Hindlimb muscle (tissue), 1 donor: ENCODE measurements at places on chromosomes 1 and 21. TPM values are rescaled to one million over a fixed set of nuclear protein-coding genes. Genes with fewer than 3 reads are reported as not detected.
A peak's percentile ranks its signal among the peaks of the same experiment; 100 is the strongest.

CYYR1 gene
- polyA plus RNA-seq: 16.7 TPM

SLC9C2 gene
- not detected for polyA plus RNA-seq

EPHX1 gene
- 37.4 TPM for polyA plus RNA-seq

TRIM58 gene
- 1.3 TPM for polyA plus RNA-seq

ZNF362 gene
- polyA plus RNA-seq: 35.1 TPM

SUSD4 gene
- 2.0 TPM for polyA plus RNA-seq

RSBN1 gene
- polyA plus RNA-seq: 14.1 TPM

TSACC gene
- 1.0 TPM for polyA plus RNA-seq

DNA sequence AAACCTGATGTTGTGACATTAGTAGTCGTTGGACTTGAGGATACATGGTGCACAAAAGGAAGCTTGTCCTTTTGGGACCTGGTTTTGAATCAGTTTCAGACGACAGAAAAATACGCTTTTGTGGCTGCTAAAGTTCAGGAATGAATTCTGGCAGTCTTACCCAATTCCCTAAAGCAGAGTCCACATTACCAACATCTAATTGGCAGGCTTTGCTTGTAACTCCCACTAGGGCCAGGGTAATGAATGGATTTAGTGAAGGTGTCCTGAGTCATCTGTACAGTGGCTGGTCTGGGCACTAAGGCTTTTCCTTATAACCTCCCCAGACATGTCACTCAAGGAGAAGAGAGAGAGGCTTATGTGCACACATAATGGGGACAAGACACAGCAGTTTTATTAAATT, 66.2 kb upstream of the RNPC3 start:
- no peak for DNase-seq

GRCh38 chr1:220487297-220487820, 40.6 kb upstream of the MARK1 start:
- DNase-seq: no peak

GRCh38 chr1:157487504-157487903, 64.8 kb downstream of the FCRL5 start:
- DNase-seq: no peak

GRCh38 chr1:36175137-36176095, 19.5 kb downstream of the MAP7D1 start:
- no peak for DNase-seq

DNA sequence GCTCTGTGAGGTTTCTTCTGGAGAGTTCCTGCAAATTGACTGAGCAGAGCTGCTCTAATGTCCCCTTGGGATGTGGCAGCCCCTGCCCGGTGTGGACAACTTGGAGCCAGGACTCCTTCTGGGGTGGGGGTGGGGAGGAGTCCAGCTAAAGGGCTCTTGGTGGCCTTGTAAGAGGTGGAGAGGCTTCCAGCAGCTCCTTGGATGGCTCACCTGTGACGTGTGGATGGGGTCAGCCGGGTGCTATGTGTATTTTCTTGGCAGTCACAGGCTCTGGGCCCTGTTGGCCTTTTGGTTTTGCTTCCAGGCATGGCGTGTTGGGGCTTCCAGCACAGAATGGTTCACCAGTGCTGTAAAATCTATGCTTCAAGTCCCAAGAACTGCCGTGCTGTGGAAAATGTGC, 38.2 kb downstream of the TRAPPC10 start:
- no peak for DNase-seq

DNA sequence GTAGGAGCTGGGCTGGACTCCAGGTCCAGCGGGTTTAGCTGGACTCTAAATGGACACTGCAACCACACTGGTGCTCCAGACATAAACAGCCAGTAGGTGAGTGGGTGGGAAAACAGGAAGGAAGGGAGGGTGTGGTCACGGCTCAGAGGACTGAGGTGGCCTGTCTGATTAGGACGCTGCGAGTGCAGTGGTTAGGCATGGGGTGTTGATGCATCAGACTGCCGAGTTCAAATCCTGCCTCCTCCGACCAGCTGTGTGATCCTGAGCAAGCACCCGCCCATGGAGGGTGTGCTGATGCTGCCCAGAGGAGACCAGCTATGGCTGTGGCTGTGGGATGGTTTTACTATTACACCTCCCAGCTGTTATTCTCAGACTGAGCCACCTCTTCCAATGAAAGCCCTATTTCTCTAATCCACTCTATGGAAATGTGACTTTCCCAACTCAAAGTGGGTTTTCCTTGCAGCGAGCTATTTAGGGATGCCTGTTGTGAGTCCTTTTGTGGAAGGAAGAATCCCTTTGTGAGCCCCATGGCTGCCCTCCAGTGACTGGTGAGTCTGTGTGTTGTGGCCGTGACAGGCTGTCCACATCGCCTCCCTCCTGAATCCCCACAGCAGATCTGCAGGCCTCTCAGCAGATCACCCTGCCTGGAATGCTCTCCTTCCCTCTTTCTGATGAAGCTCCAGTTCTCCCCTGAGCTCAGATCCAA, 56.6 kb upstream of the EDN2 start:
- no peak for DNase-seq

GRCh38 chr1:34784751-34785221, 3.8 kb downstream of the GJB3 start:
- DNase-seq: no peak

DNA sequence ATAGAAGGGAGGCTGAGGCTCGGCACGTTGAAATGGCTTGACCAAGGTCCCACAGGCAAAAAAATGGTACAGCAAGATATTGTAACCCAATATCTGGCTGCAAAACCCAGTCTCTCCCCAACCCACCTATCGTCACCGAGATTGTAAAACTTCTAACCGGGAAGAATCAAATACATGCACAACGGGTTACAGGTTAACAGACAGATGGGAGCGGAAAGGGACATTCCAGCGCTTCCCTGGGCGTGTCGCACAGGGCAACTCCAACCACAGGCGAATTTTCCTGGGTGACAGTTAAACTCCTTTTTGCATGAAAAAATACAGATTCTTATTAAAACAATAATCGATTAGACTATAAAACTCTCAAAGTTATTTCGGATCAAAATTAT, 31.8 kb upstream of the JUN start:
- peak; percentile 19 for DNase-seq

GRCh38 chr1:162906485-162906884, 45.5 kb upstream of the CCDC190 start:
- DNase-seq: no peak

DNA sequence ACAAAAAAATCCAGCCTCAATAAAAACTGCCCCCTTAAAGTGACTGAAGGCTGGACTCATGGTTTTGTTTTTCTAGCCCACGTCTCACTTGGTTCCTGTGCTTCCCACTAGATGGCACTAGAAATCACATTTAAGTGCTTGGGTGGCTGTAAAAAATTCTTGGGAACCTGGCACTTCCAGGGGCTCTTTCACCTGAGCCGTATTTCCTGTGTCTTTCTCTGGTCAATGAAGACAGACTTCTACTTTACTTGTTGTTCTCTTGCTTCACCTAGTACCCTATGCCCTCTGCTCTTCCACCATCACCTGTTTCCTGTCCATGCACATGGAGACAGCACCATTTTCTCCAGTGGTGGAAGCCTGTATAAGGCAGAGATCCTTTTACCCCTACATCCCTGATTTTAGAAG, 20.0 kb downstream of the METTL13 start:
- DNase-seq: peak; percentile 32

- no peak for DNase-seq
Measured at GRCh38 chr1:226226601-226227000, 3.1 kb downstream of the MIXL1 start.

DNA sequence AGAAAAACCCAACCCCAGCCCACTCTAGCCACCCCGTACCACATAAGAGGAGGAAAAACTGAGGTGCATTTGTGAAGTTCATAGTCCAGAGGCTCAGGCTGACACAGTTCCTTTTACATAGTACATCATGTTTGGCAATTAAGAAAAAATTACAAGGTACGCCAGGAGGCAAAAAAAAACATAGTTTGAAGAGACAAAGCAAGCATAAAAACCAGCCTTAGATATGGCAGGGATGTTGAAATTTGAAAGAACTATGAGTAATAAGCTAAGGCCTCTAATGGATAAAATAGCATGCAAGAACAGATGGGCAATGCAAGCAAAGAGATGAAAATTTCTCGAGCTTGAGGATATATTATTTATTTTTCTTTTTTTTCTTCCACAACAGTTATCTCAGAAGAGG, 31.9 kb downstream of the MIXL1 start:
- DNase-seq: no peak

- DNase-seq: no peak
Measured at GRCh38 chr1:160978510-160978927, 23.9 kb upstream of the ITLN2 start.

DNA sequence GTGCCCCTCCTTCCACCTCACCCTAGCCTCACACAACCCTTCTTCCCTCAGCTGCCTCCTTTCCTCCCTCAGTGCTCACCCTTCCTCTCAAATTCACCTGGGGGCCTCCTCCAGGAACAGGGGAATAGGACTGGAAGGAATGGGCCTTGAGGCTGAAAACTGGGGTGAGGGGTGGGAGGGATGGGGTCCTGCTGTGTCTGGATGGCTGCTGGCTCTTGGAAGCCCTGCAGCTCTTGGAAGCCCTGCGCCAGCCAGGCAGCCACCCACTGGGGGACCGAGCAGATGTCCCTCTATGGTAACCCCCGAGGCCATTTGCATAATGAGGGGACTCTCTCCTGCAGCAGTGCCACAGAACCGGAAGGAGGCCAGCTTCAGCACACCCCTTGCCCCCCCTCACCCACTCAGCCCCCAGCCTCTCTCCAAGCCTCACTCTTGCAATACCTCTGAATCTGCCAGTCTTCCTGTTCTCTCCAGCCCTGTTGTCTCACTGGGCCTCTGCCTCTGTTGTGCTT, 85.2 kb downstream of the KIRREL1 start:
- no peak for DNase-seq

DNA sequence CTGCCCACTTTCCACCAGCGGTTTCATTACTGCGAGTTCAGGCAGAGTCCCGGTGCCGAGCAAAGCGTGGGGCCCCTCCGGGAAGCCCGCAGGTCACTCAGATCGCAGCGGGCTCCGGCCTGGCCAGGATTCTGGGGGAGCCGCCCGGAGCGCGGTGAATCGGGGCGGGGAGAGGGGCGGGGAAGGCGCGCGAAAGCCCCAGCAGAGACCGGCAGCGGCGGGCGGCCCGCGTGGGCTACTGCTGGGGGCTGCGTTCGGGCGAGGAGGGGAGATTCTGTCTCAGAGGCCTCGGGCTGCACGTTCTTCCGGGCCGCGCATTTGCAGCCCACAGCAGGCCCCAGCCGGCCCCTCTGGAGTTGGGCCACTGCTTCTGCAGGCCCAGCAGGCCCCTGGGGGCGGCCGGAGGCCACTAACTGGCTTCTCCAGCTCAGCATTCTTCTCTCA, 64.7 kb downstream of the SCCPDH start:
- DNase-seq: peak; percentile 42

- DNase-seq: no peak
Measured at GRCh38 chr1:94611681-94612475, 70.3 kb upstream of the F3 start.

DNA sequence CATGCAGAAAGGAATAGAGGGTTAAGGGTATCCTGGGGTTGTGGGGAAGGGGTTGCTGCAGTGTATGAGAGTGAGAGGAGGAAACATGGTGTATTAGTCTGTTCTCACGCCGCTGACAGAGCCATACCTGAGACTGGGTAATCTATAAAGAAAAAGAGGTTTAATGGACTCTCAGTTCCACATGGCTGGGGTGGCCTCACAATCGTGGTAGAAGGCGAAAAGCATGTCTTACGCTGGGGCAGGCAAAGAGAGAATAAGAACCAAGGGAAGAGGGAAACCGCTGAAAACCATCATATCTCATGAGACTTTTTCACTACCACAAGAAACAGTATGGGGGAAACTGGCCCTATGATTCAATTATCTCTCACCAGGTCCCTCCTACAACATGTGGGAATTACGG, 17.7 kb downstream of the OSBPL9 start:
- no peak for DNase-seq

- DNase-seq: no peak
Measured at GRCh38 chr1:59368008-59368670, 71.2 kb downstream of the FGGY start.
